ENCODE measurements at places on chromosomes 4 and X.

GRCh38 chr4:165788686-165789463 lies 84.2 kb upstream of the TLL1 start:
- no peak for DNase-seq

DNA sequence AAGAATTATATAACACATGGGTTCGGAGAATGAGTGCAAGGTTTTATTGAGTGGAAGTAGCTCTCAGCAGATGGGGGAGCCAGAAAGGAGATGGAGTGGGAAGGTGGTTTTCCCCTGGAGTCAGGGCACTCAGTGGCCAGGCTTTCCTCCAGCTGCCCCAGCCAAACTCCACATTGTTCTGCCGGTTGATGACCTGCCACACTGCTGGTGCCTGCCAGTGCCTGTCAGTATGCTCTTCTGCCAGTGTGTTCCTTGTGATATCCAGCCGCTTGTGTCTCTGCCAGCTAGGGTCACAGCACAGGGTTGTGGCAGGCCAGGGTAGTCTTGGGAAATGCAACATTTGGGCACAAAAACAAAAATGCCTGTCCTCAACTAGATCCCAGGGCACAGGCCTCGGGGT lies 604.8 kb upstream of the TECRL start:
- no peak for DNase-seq

DNA sequence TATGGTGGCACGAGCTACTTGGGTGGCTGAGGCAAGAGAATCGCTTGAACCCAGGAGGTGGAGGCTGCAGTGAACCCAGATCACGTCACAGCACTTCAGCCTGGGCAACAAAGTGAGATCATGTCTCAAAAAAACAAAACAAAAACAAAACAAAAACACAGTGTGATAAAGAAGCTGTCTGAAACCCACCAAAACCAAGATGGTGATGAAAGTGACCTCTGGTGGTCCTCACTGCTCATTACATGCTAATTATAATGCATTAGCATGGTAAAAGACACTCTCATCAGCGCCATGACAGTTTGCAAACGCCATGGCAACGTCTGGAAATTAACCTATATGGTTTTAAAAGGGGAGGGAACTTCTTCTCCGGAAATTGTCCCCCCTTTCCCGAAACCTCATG lies 29.4 kb upstream of the OPHN1 start:
- no peak for DNase-seq

- DNase-seq: no peak
These were observed 8.1 kb downstream of the HAUS7 start for GRCh38 chrX:153462291-153462690.

DNA sequence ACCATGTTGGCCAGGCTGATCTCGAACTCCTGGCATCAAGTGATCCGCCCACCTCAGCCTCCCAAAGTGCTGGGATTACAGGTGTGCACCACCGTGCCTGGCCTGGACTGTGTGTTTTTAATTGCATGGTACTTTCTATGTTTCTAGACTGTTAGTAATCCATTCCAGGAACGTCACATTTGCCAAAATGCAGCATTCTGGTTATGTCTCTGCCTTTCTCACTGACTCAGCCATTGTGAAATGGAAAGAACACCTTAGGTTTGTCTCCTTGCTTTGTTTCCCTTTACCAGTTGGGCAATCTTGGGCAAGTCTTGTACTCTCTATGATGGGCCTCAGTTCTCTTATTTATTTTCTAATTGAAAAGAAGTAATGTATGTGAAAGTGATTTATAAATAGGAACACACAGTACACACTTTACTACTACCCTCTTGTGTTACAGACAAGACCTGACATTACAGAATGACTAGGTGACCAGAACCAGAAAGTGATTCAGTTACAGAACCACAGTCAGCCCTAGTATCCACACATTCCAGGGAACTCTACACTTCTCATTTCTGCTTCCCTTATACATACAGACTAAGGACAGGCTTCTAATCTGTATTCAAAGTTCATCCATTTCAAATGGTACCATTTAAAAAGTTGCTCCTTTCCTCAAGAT lies 187.1 kb downstream of the MGST2 start:
- DNase-seq: no peak

- no peak for DNase-seq
These were observed 6.3 kb downstream of the RAP1GDS1 start for GRCh38 chr4:98267498-98267897.

DNA sequence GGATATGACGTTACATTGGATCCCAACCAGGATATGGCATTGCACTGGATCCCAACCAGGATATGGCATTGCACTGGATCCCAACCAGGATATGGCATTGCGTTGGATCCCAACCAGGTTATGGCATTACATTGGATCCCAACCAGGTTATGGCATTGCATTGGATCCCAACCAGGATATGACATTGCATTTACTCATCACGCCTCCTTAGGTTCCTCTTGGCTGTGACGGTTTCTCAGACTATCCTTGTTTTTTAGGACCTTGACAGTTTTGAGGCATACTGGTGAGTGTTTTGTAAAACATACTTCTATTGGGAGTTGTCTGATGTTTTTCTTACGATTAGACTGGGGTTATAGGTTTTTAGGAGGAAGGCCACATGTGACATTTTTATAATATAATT lies 5.4 kb upstream of the ACSL1 start:
- DNase-seq: no peak

DNA sequence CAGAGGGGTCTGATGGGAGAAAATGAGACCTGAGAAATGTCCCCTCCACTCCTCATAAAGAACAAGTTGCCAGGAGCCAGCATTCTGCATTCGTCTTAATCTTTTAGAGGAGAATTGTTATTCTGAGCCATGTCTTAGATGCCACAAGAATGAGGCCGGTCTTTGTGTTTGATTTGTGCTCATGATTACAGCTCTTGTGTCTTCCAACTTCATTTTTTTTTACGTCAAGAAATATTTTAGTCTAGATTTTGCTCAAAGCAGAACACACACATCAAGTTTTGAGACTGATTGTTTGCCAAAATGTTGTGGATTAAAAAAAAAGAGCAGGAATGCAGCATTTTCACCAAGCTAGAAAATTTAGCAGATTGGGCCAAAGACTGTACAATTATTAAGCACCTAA lies 130.6 kb upstream of the PITX2 start:
- no peak for DNase-seq

- no peak for DNase-seq
These were observed 945.5 kb upstream of the PCDH10 start for GRCh38 chr4:132203618-132204017.

DNA sequence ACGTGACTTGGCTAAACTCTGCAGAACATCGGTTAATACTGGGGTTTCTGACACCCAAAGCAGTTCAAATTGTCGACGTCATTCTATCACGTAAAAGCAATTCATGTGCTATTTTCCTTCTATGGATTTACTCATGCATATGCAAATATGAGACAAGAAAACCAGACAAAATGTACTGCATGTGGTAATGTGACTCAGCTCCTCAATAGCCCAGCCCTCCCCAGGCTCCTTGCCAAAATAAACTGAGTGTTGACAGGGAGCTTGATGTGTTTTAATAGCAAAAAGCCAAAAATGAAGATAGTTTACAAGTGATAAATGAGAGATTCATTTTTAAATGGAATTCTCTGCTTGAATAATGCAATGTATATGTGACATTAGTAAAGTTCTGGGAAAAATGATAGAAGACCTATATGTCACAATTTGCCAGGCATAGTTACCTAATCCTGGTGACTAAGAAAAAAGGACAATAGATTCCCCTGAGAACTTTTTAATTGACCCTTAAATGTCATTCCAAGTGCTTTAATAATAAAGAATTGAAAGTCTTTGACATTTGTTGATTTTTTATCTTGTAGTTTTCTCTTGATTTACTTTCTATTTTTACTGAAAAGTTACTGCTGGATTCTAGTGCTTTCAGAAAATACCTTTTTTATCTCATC lies 1700.6 kb upstream of the TENM3 start:
- DNase-seq: no peak

DNA sequence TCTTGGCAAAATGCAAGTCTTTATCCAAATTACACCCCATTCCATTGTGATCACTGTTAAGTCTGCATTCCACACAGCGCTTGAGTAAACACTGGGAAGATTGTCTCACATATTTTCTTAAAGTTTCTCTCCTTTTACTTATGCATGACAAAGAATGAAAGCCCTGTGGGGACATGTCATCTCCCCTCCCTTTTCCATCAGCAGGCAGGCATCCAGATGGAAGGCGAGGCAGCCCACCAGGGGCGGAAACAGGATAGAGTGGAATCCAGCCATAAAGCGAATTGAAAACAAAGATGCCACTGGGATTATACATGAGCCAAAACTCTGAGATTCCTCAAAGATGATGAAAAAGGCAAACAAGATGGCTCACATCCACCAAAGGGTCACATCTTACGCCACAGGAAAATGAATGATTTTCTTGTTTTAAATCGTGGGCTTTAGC lies 78.2 kb downstream of the AFAP1 start:
- DNase-seq: peak; percentile 74

- DNase-seq: no peak
These were observed 119.0 kb upstream of the UGT8 start for GRCh38 chr4:114479595-114479994.

DNA sequence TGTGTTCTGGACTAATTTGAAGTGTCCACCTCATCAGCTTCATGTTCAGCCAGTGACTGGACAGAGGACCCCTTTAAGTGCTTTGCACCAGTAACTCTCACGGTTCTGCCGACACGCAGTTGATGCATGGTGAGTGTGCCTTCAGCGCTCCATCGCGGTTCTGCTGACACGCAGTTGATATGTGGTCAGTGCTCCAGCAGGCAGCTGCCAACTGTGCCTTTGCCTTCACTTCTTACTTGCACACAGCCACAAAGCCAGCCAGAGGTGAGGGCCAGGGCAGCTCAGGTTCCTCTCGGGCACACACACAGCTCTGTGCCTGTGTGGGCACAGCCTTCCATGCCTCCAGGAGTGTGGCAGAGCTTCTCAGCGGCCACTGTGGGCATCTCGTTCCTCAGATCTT lies 12.4 kb downstream of the NKX1-1 start:
- DNase-seq: no peak

- no peak for DNase-seq
These were observed 52.8 kb upstream of the CD99 start for GRCh38 chrX:2638279-2638678.

- peak; percentile 40 for DNase-seq
These were observed 14.0 kb downstream of the SORCS2 start for GRCh38 chr4:7206385-7206784.

GRCh38 chr4:76090241-76090691 lies 15.8 kb downstream of the ART3 start:
- peak; percentile 85 for DNase-seq

GRCh38 chr4:138367942-138368341 lies 125.8 kb upstream of the SLC7A11 start:
- DNase-seq: no peak

- no peak for DNase-seq
These were observed 21.0 kb upstream of the JAKMIP1 start for GRCh38 chr4:6221301-6221850.

DNA sequence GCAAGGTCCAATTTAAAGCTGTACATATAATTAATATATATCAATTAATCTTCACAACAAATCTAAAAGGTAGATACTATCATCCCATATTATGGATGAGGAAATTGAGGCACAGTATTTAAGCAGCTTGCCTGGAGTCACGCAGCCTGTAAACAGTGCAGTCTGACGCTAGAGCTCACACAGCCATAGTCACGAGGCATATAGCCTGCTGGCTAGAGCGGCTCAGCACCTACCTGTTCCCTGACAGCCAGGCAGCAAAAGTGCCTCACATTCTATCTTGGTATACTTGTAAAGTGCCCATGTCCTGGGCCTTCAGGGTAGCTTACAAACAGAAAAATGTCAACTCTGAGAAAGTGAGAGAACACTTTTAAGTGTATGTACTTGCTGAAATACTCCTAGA lies 222.6 kb upstream of the NEIL3 start:
- DNase-seq: no peak

GRCh38 chr4:95985051-95985450 lies 145.2 kb downstream of the PDHA2 start:
- no peak for DNase-seq

- DNase-seq: no peak
These were observed 71.4 kb downstream of the PDLIM5 start for GRCh38 chr4:94523033-94523580.

- no peak for DNase-seq
These were observed 338.3 kb upstream of the FSTL5 start for GRCh38 chr4:162502109-162502508.

DNA sequence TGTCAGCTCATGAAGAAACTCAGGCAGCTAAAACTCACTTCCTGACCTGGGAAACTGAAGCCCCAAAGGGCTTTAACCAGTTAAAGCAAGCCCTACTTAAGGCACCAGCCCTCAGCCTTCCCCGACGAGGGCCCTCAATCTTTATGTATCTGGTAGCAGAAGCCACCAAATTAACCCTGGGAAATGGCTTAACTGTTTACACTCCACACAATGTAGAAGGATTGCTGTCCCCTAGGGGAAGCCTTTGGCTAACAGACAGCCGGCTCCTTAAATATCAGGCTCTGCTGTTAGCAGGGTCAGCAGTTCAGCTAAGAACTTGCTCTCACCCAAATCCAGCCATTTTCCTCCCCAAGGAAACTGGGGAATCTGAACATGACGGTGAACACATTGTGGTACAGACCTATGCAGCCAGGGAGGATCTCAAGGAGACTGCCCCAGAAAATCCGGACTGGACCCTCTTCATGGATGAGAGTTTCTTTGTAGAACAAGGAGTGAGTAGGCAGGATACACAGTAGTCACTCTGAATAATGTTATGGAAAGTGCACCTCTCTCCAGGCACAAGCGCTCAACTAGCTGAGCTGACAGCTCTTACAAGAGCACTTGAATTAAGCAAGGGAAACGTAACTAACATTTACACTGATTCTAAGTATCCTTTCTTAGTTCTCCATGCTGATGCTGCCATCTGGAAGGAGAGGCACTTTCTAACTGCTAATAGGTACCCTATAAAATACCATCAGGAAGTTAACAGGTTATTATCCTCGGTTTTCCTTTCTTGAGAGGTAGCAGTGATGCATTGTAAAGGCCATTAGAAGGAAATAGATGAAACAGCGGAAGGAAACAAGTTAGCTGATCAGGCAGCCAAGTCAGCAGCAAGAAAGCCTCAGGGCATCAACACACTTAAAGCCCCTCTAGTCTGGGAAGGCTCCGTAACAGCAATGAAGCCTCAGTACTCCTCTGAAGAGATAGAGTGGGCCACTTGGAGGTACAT lies 9.6 kb upstream of the NAF1 start:
- no peak for DNase-seq

DNA sequence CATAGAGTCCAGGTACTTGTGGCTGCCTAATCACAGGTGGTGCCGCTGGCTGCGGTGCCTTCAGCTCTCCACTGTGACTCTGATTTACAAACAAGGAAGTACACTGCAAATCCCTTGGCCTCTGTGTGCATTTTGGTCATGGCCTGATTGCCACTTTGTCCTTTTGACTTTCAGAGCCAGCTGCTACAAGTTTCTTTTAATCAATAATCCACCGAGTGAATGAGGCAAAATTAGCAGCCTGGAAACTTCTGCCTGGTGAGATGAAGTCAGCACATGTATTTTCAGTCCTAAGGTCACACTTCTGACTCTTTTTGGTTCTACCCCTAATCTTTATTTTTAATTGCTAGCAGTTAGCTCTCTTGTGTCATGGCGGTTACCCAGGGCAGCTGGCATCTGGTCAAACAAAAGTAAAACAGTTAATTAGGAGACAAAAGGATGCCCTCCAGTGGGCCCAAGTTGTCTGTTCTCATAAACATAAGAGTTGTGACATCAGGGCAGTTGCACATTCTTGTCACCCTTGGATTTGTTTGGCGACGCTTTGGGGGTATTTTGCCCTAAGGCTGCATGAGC lies 62.3 kb upstream of the LNX1 start:
- DNase-seq: no peak
